ACHN (cell line): ENCODE measurements at places on chromosomes 11 and 22.

GRCh38 chr11:70200212-70200844, 2.8 kb upstream of the FADD start:
- no peak for DNase-seq

- peak; percentile 49 for DNase-seq
Measured at GRCh38 chr11:114399490-114400215, 658 bp downstream of the C11orf71 start.

DNA sequence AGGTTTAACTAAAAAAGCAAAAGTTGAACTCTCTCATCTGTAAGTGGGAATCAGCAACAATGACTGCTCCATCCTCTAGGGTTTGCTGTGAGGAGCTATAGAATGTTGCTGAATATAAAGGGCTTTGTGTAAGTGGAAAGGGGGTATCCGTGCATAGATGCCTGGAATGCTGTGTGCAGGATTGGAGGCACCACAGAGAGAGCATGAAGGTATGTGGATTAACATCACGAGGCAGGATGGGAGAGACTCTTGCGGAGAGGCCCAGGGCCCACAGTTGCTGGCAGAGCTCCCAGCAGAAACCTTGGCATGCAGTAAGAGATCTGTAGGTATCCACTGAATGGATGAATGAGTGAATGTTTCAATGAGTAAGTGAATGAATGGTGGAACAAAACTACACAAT, 298.7 kb upstream of the DDI1 start:
- DNase-seq, result no peak

- DNase-seq, result no peak
Measured at GRCh38 chr11:61853698-61854169, 25.6 kb downstream of the FADS2 start.

DNA sequence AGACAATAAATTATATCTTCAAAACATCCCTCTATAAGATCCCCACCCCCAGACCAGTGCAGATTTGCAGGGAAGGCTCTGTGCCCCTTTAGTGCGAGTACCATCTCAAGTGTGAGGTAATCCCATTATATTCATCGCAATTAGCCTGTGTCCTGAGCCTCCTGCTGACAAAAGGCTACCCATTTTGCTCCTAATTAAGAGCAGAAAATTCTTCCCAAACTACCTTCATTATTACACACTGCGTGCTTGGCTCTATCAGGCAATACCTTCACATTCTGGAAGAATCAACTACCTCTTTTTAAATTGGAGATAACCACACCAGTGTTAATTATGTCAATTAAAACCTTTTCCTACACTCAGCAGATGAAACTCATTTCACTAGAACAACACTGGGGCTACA, 1133.4 kb upstream of the CCDC90B start:
- no peak for DNase-seq

DNA sequence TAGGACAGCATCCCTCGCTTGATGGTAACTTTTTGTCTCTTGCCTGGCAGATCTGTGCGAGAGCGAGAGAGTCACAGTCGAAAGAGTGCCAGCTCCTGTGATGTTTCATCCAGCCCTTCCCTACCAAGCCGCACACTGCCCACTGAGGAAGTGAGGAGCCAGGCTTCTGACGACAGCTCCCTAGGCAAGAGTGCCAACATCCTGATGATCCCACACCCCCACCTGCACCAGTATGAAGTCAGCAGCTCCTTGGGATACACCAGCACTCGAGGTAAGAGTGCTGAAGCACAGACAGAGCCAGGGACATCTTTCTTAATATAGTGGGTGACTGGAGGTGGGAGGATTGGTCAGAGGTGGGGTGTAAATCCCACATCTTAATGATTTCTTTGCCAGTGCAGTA, 61.1 kb downstream of the DEPDC5 start:
- DNase-seq, result no peak

DNA sequence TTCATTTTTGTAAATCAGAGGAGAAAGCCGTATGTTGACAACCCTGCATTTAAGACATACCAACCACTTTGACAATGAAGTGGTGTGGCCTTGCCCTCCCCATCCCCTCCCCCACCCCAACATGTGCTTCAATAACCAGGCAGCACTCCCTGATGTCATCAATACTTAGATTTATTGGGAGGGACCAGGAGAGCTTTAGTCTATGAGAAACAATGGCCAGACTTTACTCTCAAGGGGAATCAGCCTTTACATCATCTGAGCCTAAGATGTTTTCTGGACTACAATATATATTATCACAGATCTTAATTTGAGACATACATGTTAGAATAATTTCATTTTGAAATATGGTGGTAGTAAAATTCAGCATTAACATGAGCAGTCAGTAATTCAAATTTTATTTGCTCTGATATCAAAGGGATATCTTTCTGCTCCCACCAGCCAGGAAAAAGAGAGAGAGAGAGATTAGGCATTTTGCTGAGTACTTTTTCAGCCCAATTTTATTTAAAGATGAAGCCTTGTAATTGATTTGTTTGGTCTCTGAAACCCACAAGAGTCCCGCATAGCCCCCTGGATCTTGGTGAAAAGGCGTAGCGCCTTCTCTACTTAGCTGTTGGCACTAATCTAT, 38.1 kb downstream of the PARVA start:
- DNase-seq, result no peak

DNA sequence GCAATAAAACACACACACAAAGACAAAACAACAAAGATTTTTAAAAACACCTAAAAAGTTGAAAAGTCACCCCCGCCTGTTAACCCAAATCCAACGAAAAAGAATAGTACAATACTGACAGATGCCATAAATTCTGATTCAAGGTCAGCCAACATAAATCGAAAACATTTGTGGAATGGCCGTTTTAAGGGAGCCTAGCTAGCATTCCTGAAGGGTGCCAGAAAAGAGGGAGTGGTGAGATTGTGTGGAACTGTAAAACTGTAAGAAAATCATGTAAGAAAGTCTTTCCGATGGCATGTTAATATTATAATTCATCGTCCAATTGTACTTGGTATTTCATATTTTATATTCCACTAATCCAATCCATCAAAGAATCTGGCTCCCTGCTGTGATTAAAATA, 75.1 kb downstream of the RAB38 start:
- DNase-seq, result no peak

DNA sequence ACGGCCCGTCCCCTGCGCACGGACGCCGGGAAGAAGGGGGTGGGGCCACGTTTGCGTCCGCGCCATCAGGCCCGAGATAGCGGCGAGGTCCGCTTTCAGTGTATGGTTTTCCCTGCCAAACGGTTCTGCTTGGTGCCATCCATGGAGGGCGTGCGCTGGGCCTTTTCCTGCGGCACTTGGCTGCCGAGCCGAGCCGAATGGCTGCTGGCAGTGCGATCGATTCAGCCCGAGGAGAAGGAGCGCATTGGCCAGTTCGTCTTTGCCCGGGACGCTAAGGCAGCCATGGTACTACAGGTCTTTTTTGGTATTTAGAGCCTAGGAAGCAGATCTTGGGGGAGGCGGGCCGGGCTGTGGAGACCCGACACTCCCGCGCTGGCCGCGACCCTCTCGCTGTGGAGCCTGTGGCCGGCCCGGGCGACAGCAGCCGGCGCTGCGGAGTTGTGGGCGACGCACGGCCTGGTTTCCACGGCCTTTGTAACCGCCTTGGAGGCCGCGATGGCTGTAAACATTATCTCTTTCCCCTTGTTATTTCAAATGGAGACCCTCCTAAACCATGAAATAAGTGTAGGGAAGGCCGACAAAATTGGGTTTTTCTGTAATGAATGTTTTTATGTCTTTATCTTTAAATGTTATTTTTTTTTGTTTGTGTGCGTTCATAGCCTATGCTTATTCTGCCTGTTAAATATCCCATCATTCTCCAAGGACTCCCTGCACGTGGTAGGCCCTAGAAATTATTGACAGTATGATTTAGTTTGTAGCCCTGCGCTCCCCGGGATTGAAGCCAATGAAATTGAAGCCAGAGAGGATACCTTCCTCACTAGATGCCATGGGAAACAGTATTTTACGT, at the start of gene AASDHPPT:
Gene AASDHPPT (plus strand): TSS at position 54 of the 847 bp plus-strand sequence. CDS start 49 bp downstream, at position 103.
- DNase-seq, result peak; percentile 61

- peak; percentile 84 for DNase-seq
Measured at GRCh38 chr22:27100789-27101188, 443.4 kb downstream of the MIAT start.

GRCh38 chr11:44555031-44555800, 10.2 kb upstream of the CD82 start:
- DNase-seq, result no peak

DNA sequence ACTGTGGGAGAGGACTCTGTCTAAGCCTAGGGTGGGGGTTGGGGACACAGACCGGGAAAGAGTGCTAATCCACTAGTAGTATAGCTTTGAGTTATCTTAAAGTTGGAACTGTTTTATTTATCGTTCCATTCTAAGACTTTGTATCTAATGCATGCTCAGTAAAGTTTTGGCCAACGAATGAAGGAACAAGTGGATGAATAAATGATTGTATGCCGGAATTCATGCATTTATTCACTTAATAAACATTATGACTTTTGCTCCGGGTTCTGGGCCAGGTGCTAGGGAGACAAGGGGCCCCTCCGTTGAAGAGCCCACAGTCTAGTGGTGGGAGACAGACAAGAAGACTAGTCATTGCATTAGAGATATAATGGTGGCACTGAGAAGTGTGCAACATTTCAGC, 645 bp downstream of the RNF121 start:
- DNase-seq, result no peak

DNA sequence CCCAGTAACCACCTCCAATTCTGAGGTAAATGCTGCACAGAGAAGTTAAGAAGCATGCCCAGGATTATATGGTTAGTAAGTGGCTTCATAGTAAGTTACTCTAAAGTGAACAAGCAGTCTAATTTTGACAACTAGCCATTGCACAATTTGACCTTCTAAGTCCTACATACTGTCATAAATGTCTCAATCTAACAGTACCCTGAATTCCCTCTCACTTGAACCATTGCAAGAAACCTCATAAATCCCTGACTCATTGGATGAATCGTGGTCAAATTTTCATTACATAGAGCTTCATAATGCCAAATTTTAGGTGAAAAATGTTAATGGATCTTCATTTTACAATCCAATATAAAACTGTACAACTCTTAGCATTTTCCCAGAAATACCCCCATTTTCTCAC, 217.3 kb upstream of the GRIA4 start:
- DNase-seq, result no peak

DNA sequence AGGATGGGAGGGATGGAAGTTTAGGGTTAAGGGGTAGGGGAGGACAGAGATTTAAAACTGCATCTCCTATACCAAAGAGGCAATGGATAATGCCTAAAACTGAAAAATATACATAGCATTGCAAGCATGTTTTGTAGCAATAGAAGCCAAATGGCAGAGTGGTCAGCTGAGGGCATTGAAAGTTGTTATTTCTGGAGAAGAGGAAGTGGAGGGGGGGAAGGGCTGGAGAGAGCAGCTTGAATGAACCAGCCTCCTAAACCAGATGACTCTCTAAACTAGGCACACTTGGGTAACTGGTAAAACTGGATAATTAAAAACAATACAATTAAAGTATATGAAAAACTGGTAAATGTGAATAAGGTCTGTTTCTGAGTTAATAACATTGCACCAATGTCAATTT, 70.3 kb upstream of the TP53I11 start:
- no peak for DNase-seq

DNA sequence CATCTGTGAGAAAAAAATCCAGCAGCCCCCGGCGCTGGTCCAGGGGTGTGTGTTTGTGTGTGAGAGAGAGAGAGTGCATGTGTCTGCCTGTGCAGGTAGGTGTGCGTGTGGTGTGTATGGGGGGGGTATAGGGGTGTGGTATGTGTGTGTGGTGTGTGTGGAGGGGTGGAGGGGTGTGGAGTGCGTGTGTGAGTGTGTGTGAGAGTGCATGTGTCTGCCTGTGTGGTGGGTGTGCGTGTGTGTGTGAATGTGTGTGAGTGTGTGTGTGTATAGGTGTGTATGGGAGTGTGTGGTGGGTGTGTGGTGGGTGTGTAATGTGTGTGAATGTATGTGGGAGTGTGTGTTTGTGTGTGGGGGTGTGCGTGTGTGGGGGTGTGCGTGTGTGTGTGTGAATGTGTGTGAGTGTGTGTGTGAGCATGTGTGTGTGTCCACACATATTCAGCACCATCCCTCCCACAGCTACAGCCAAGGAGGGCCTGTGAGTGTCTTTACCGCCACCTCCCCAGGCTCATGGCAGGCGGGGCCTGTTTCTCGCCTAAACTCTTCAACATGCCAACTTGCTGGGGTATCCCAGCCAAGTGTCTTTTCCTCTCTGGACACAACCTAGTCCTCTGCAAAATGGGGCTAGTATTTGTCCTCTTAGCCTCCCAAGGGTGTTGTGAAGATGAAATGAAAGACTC, 11.9 kb downstream of the LMO1 start:
- DNase-seq, result no peak

GRCh38 chr22:29598684-29599020, 4.8 kb upstream of the NF2 start:
- DNase-seq, result no peak

DNA sequence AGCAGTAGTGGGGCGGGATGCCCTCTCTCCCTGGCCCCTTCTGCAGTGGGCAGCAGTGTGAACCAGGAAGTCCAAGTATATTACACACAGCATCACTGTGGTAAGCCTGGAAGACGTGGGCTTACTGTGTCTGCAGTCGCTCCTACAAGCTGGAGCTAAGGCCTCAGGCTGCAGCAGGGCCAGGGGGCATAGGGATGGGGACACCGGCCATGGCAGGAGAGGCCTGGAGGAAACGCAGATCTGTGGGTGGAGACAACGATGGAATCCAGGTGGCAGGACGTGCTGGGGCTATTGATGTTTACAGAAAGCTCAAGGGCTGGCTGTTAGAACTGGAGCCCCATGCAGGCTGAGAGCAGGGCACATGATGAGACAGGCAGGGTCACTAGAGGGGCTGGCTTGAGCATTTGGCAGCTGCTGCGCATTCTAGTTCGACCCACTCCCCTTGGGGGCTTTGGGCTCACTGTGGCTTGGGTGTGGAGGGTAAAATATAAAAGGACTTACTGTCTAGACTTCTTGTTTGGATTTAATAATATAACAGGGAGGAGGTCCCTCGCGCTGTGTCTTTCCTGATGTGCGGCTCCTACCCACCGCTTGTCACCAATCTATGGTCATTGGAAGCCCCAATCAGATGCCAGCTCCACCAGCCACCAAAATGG, 539.5 kb downstream of the TBC1D22A start:
- DNase-seq, result no peak
